IPS-NIHi11 (cell line): ENCODE measurements at places on chromosomes 12 and 14.

DNA sequence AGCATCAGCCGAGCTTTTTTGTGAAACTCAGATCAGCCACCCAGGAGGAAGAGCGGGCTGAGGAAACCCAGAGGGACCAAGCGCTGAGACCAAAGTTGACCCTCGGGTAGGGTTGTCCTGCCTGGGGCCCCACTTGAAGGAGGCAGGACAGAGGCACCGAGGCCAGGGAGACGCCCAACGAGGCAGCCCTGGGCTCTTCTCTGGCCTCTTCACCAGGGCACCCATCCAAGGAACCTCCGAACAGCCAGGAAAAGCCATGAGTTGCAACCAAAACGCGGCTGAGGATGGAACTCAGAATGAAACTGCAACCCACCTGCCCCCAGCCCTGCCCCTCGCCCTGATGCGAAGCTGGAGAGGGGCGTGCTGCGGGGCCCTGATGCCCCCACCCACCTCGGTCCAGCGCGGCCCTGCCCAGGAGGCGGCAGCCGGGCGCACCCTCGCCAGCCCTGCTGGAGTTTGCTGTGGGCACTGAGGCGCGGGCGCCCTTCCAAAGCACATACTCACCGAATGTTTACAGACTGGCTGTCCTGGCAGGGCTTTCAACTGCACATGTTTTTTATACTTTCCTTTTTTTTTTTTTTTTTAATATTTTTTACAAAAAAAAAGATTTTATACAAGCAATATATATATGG, 41.9 kb downstream of the JDP2 start:
- DNase-seq = no peak

DNA sequence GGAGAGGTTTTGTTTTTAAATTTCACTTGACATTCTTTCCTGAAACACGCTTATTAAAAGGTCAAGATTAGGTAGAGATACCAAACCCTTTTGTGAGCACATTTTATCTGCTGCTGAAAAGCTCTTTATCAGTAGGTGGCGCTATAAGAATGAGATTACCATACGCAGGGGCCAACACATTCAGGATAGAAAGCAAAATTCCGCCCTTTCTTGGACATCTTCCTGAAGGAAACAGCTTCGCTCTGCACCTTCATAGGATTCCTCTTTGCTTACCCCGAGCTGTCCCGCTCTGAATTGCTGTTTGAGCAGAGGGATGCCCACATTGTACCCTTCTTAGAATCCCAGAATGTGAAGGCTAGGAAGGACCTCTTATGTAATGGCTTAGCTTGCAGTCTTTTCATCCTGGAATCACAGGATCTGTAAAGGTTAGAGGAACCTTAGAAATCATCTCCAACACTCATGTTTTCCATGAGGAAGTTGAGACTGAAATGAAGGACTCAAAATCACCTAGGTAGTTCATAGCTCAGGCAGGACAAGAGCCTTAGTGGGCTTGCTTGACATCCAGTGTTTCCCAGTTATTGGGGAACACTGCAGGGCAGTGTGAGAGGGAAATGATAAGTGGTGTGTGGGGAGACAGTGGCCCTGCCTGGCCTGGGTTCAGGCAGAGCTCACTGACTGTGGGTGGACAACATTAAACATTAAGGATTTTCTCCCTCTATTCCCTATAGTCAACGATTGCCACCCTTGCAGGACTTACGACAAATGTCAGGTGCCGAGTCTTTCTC, 38.7 kb upstream of the CRY1 start:
- peak; percentile 73 for DNase-seq

GRCh38 chr14:31668348-31668747, 107.1 kb downstream of the NUBPL start:
- no peak for DNase-seq

- no peak for DNase-seq
Measured at GRCh38 chr14:98168211-98168985, 1103.6 kb downstream of the BCL11B start.

GRCh38 chr12:61846765-61847164, 413.4 kb upstream of the USP15 start:
- no peak for DNase-seq

DNA sequence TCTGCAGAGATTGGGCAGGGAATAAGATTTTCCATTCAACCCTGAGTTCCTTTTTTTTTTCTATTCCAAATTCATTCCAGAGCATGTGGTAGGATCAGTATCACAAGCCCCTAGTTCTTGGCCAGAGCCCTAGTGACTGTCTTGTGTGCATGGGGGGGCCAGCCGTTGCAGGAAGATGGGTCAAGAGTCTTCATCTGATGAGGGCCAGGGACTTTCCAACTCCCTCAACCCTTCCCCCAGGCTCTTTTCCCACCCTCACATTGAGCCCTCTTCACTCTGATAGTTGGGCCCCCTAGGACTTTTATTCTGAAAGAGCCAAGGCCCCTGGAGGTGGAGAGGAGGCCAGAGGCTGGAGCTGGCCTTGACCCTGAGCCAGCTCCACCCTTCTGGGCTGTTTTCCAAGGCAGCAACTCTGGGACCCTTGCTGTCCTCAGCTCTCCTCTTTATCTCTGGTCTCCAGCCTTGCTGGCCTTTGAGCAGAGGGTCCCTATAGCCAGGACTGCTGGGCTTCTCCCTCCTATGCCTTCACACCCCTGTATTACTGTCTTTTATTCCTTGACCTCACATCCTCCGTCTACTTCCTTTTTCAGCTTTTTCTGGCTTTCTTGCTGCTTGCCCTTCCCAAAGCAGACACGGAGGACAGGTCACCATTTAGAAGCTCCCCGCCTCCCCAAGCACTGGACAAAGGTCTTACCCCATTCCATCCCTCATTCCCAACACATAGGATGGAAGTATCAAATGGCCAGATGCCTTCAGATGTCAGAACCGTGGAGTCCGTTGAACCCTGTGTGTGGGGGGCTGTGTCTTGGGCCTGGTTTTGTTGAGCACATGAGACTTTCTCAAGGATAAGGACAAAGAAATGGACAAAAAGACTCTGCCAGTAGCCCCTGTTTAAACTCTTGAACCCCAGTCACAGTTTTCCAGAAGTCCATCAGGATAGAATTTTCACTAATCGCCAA, 5.6 kb downstream of the RBP5 start:
- no peak for DNase-seq

GRCh38 chr14:52269100-52269499, 1.6 kb downstream of the PTGDR start:
- DNase-seq = no peak

DNA sequence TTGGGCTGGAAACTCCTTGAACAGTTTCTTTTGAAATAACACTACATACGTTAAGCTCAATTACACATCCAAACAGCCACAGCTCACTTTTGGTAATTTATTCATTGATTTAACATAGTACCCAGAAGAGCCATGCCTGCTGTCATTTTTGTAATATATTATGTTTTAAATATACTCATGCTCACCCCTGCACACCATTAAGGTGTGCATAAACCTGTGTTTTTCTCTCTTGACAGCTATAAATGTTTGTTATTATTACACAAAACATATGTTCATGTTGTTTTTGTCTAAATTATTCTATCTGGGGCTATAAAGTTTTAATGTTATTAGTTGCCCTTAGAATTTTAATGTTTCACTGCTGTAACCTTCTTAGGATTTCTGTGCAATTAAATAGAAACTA, 296.1 kb downstream of the AKAP6 start:
- DNase-seq = no peak

DNA sequence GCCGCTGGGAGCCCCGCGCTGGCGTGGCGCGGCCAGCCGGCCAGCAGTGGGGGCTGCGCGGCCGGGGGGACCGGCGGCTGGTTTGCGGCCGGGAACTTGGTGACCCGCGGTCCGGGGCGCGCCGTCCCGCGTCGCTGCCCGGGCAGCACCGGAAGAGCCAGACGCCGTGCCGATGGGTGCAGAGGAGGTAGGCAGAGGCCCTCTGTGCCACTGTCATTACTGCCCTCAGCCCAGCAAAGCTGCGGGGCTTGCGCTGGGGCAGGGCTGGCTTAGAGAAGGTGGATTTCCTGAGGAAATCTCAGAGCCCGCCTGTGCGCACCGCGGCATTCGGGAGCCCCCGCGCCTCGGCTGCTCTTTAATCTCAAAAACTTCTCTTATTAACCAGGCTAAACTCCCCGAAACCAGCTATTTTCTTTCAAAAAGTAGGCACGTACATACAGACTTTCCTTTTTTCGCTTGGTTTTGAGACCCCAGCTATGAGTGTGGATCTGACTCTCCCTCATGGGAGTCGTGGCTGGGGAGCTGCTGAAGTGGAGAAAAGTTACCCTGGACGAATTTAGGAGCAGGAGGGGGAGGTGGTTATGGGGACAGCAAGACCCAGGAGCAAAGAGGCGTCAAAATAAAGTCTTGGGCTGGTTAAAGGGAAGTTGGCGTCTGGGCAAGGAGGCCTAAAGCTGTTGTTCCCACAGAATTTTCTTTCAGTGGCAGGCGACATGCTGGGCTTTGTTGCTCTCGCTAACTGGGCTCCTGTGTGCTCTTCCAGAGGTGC, 802 bp downstream of the SUSD6 start:
- peak; percentile 57 for DNase-seq

DNA sequence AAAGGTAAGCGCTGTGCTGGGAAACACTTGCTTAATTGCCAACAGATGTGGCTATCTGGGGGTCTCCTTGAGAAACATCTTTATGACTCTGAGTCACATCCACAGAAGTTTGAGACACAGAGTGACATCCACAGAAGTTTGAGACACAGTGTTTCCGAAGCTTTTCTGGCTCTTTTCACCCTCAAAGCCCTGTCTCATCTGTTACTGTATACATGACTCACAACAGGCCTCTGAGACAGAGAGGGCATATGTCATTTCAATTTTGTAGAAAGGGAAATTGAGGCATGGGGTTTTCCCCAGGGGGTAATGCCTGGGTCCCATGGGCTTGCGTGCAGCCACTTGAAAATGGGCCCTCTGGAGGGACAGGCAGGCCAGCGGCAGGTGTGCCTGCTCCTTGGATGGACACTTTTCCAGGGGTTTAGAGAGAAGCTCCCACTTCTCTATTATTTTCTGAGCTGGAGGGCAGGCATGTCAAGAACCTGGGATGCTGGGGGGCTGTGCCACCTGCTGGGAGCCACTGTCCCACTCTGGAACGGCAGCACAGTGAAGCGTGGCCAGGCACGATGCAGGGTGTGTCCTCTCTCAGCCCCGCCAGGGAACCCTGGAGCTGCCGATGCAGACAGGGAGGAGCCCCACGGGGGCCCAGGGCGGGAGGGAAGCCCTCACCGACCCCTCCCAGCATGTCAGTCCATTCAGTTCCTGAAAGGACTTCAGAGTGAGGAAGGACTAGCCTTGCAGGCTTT, 111.3 kb upstream of the FKBP4 start:
- DNase-seq = no peak

GRCh38 chr14:23153851-23154796, 29.3 kb downstream of the SLC7A8 start:
- DNase-seq = peak; percentile 76

- DNase-seq = no peak
Measured at GRCh38 chr14:105201925-105202513, 20.9 kb upstream of the NUDT14 start.

DNA sequence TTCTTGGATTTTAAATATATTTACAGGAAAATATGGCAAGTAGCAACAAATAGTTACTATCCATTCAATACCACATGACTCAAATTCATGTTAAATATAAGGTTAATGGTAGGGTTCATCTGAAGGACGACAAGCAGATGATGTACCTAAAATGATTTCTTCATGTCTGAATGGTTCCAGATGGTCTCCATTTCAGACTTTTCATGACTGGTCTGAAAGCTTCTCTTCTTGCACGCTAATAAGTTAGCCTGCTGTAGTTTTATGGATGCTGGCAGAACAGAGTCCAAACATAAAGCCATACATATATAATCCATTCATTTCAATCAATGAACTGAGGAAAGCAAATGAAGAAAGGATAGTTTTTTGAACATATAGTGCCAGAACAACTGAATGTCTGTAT, 257.0 kb upstream of the MGAT4C start:
- no peak for DNase-seq

GRCh38 chr12:121376754-121377697, 22.9 kb upstream of the RNF34 start:
- DNase-seq = no peak

DNA sequence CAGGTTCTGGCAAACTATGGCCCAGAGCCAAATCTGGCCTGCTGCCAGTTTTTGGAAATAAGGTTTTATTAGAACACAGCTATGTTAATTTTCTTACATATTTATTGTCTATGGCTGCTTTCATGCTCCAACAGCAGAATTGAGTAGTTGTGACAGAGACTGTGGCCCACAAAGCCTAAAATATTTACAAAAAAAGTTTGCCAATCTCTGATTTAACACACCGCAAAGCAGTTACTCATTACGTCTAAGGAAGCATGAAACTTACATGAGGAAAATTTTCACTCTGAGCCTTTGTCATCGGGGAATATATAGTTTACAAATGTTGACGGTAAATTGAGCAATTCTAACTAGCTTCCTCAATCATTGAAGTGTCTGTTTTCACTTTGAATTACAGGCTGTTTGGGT, 96.5 kb downstream of the UNC79 start:
- DNase-seq = no peak

DNA sequence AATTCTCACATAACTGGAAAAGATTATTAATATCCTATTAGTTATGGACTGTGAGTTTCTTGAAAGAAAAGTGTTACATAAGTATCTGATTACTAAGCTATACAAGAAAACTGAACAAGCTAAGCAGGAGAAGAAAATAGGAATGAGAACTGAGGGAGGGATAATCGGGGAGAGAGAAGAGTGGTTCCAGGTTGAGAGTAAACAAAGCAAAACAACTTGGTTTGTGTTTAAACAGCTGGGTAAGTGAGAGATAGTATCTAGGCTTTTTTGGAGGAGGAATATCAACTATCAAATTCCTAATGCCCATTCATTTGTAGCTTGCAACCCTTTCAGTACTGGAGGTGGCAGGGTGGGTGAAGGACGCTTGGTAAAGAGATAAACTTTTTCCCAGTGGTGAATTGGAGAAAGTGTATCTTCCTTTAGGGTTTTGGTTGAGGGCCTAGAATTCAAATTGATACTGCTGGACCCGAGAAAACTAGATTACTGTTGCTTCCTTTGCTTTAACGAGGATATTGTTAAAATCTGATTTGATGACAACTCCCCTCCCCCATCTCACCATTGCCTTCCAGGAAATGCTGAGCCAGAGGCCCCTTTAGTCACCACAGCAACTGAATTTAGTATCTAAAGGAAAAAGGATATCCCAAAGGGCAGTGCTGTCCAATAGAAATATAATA, 2.0 kb upstream of the SLC2A3 start:
- DNase-seq = no peak

- DNase-seq = no peak
Measured at GRCh38 chr14:91078095-91078737, 17.8 kb upstream of the RPS6KA5 start.

- no peak for DNase-seq
Measured at GRCh38 chr14:77339407-77339806, 18.6 kb downstream of the GSTZ1 start.

DNA sequence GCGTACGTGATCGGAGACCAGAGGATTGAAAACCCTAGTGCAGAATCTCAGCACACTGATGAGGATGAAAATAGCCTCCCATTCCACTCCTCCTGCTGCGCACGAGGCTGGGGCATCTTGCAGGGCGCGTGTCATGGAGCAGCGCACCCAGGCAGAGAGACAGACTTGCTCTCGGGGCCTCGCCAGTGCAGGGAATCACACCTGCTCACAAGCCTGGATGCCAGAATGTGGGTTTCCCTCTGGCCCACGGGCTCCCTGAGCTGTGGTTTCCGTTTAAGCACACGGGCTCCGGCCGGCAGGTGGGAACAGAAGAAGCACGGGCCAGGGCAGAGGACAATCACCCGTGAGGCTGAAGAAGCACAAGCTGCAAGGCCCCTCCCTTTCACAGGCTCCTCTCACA, 2.0 kb downstream of the FGF6 start:
- no peak for DNase-seq
